ENCODE measurements at places on chromosomes 11 and 22. TPM values are rescaled to one million over a fixed set of nuclear protein-coding genes. Genes with fewer than 3 reads are reported as not detected.

The SLC22A25 gene
- total RNA-seq, result 33.5 TPM

The CAVIN3 gene
- total RNA-seq, result 6.1 TPM

The CCDC89 gene
- total RNA-seq, result 0.28 TPM

The SLC25A1 gene
- 152 TPM for total RNA-seq

The KRTAP5-1 gene
- total RNA-seq, result not detected

The SYT12 gene
- 4.8 TPM for total RNA-seq

The TRPM5 gene
- not detected for total RNA-seq

The OR8D1 gene
- total RNA-seq, result not detected

The PCNX3 gene
- 16.8 TPM for total RNA-seq

All from left lobe of liver (tissue), 2 donors.